ENCODE measurements at places on chromosomes 4 and X. TPM values are rescaled to one million over a fixed set of nuclear protein-coding genes. Genes with fewer than 3 reads are reported as not detected.

DNA sequence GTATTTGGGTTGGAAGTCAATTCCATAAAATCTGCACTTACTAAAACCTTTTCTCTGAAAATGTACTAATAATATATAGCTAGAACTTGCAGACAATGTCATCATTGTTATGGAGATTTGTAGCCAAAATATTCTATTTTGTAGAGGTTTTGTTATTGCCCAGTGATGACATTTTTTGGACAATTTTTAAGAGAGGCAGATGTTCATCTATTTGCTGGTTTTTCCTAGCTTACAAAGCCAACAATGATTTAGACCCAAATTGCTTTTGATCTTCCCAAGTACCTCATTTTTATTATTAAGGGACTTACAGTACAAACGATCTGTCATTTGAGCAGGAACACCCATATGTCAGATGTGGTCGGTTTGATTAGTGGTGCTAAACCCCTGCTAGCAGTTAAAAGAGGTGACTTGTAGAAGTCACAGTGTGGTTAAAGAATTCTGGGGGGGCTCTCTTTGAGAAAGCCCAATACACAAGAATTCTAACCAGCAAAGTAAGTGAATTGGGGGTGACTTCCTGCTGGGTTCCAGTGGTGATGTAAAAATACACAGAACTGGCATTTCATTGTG, 136.2 kb downstream of the KIT start:
- no peak for DNase-seq

DNA sequence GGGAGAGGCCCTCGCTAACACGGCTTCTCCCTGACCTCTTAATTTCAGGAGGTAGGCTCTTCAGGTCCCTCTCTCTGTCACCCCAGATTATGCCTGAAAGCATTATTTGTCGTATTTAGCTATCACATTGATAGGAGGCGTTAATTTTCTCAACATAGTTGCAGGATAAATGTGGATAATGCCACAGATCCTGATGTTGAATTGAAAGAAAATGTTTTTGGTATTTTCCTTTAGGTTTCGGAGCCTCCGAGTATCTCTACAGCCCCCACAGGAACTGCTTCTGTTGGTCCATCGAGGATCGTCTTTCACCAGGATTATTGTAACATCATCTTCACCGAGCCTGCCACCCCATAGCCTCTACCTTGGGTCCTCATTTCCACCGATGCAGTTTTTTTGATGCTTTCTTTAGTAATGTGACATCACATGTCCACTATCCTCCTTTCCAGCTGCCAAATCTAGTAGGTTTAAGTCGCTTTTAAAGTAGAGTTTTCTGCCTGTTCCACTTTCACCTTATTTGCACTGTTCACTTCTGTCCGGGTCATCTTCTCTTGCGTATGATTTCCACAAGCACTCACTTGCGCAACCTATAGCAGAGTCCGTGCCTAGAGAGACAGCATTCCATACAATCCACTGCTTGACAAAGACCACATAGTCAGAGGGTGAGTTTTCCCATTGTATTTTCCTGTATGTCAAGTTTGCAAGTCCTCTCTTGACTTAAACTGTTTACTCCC, 665 bp downstream of the TIGD2 start:
- peak; percentile 9 for DNase-seq

The SPACA5 gene
- total RNA-seq = not detected

The CDKL2 gene
- 60.7 TPM for total RNA-seq

DNA sequence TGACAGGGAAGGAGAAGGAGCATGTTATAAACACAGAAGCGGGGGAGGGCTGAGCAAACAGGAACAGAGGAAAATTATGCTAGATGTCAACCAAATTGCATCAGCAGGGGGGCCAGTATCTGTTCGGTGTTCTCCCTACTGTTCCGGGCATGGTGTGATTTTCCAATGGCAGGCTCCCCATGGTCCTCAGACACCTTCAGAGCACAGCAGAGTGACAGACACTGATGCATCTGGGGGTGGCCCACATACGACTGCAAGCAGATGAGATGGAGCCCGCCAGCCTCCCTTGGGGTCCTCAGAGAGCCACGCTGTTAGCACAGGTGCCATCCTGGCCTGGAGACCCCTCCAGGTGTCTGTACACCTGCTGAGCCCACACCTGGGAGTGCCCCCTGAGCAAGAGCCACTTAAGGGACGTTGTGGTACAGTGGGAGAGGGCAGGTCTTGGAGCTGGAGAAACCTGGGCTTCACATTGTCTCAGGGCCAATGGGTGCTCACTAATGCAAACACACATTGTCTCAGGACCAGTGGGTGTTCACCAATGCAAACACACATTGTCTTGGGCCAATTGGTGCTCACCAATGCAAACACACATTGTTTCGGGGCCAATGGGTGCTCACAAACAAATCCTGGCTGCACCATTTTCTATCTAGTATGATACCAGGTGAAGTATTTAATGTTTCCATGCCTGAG, 95.4 kb downstream of the SLC2A9 start:
- DNase-seq = no peak

- DNase-seq = no peak
Measured at GRCh38 chr4:40998675-40999358, 215.5 kb downstream of the APBB2 start.

The CAPN6 gene
- under 0.01 TPM for total RNA-seq
